ENCODE measurements at places on chromosomes 16 and 17.

DNA sequence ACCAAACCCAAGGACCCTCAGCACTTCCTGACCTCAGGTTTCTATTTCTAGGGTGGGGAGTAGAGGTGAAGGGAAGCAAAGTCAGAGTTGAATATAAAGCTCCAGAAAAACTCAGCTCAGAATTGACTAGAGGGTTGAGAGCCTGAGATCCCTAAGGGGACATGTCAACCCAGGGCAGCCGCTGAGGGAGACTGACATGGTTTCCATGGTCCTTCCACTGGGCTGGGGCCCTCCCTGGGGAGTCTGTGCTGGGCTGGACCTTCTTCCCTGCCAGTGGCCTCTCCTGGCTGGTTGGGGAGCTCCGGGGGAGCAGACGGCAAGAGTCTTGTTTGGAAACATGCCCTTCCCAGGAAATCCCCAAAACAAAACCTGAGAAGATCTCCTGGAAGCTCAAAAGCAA is 121.3 kb downstream of the METRNL start:
- no peaks in the 10 kb centered on the region for H3K4me1 ChIP-seq
- H3K4me3 ChIP-seq = no peak overlapping the region
- no peaks in the 10 kb centered on the region for H3K27me3 ChIP-seq

DNA sequence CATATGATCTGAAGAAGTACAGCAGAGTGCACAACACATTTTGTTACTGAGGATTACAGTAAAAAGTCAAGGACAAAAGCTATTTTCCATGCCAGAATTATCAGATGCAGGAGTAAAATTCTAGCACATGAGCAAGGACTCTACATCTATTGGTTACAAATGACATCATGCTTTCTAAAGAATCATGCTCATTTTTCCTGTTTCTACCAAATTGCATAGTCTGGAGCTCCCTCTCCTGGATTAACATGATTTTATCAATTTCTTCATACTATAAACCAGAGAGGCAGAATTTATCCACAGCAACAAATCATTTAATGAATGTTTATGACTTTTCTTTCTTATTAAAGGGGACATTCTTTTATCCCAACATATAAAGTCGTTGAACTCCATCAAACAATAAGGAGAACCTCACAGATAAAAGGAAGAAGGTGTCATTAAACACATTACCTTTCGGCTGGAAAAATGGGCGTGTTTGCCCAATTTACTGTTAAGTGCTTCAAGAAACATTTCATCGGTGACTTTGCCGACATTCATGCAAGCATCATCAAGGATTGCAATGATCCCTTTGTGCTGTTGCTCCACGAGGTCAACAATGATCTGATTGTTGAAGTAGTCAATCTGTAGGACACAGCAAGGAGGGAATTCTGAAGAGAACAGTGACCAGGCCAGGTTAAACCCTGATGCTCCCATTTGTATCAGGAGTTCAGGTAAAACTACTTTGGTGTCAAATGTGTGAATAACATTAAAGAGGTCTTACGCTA is 121.7 kb downstream of the MYO1D start:
- no peak for DNase-seq
- H3K4me3 ChIP-seq = no peak overlapping the region
- H3K27ac ChIP-seq = no peak overlapping the region
- H3K27me3 ChIP-seq = no peaks in the 10 kb centered on the region
- H3K4me1 ChIP-seq = no peaks in the 10 kb centered on the region

GRCh38 chr17:62024866-62025265 is 40.2 kb downstream of the MED13 start:
- H3K4me1 ChIP-seq = no peaks in the 10 kb centered on the region
- no peak overlapping the region for H3K27ac ChIP-seq
- H3K4me3 ChIP-seq = no peak overlapping the region
- peaks cover 86% of the 10 kb centered on the region for H3K36me3 ChIP-seq

GRCh38 chr17:81514739-81515529 is 2.3 kb upstream of the ACTG1 start:
- peak overlapping the region; percentile 96 for H3K27ac ChIP-seq
- H3K36me3 ChIP-seq = peaks cover 32% of the 10 kb centered on the region
- no peaks in the 10 kb centered on the region for H3K27me3 ChIP-seq
- peaks cover 14% of the 10 kb centered on the region for H3K4me1 ChIP-seq

- no peaks in the 10 kb centered on the region for H3K27me3 ChIP-seq
- H3K4me1 ChIP-seq = peaks cover 15% of the 10 kb centered on the region
- H3K36me3 ChIP-seq = peaks cover 5% of the 10 kb centered on the region
- no peak for DNase-seq
- H3K4me3 ChIP-seq = peak overlapping the region; percentile 58
- no peak overlapping the region for H3K27ac ChIP-seq
Measured at GRCh38 chr17:80259457-80260068, 1.1 kb upstream of the RNF213 start.

GRCh38 chr17:29664743-29665480 is 42.2 kb upstream of the CORO6 start:
- no peaks in the 10 kb centered on the region for H3K27me3 ChIP-seq
- DNase-seq = no peak
- no peaks in the 10 kb centered on the region for H3K36me3 ChIP-seq
- no peaks in the 10 kb centered on the region for H3K4me1 ChIP-seq
- H3K4me3 ChIP-seq = no peak overlapping the region
